Muscle of back (tissue), 13 donors: ENCODE measurements at places on chromosomes 12 and 14.

GRCh38 chr14:51211149-51211548, 28.9 kb upstream of the TMX1 start:
- peak; percentile 14 for DNase-seq

- peak; percentile 78 for DNase-seq
Observed at GRCh38 chr14:71734885-71735284, 197.3 kb upstream of the RGS6 start.

- no peak for DNase-seq
Observed at GRCh38 chr12:106552228-106552627, 30.6 kb upstream of the RFX4 start.

DNA sequence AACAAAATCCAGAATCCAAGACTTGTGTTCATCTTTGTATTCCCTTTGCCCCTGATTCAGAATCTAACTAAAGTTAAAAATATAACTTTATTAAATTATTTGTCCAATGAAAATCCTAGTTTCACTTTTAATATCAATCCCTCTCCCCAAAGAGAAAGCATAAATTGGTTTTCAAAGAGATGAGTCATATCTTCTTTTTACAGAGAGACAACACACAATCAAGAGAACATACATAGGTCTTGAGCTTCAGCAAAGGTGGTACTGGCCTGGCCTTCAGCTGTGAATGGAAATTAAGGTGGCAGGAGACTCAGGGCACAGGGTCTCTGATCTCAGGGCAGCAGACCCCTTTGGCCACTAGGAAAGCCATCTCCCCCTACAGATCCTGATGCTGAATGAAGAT, 4.3 kb upstream of the ASCL1 start:
- no peak for DNase-seq

DNA sequence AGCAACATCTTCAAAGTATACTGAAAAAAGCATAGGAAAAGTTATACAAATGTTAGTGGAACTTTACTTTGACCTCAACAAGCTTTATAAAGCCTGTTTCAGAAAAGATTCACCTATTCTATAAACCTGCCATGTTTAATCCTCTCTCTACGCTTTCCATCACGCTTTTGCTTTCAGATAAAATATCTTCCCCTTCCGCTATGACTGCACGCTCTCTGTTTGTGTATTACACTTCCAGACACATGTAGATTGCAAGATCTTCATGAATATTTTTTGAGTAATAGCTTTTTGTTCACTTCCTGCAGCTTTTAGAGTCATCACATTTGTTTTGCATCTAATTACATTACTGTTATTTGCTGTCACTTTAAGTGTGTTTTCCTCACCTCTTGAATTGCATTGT, 271.4 kb downstream of the RASSF9 start:
- no peak for DNase-seq

- peak; percentile 14 for DNase-seq
Observed at GRCh38 chr14:33714527-33715226, 236.2 kb downstream of the EGLN3 start.

- DNase-seq: peak; percentile 53
Observed at GRCh38 chr12:232731-233614, 19.0 kb upstream of the SLC6A12 start.

GRCh38 chr14:98890556-98891340, 381.2 kb downstream of the BCL11B start:
- DNase-seq: no peak

GRCh38 chr12:91687052-91688017, 458.3 kb downstream of the BTG1 start:
- DNase-seq: no peak

- DNase-seq: no peak
Observed at GRCh38 chr12:45131506-45131905, 80.6 kb upstream of the DBX2 start.

DNA sequence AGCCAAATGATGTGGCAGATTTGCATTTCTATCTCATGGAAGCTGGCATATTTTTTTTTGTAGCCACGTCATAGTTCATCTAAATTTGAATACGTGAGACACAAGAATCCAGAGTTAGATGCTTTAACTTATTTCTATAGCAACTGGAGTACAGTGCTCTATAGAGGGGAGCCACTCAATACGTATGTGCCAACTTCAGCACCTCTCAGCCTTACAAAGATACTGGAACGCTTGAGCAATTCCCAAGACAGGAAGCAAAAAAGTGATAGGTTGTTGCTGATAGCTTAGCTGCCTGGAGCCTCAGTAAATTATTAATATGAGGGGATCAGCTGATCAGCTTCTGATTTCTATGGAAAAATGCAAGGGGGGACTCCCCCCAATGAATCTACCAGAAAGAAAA, 24.1 kb upstream of the PELI2 start:
- DNase-seq: no peak

DNA sequence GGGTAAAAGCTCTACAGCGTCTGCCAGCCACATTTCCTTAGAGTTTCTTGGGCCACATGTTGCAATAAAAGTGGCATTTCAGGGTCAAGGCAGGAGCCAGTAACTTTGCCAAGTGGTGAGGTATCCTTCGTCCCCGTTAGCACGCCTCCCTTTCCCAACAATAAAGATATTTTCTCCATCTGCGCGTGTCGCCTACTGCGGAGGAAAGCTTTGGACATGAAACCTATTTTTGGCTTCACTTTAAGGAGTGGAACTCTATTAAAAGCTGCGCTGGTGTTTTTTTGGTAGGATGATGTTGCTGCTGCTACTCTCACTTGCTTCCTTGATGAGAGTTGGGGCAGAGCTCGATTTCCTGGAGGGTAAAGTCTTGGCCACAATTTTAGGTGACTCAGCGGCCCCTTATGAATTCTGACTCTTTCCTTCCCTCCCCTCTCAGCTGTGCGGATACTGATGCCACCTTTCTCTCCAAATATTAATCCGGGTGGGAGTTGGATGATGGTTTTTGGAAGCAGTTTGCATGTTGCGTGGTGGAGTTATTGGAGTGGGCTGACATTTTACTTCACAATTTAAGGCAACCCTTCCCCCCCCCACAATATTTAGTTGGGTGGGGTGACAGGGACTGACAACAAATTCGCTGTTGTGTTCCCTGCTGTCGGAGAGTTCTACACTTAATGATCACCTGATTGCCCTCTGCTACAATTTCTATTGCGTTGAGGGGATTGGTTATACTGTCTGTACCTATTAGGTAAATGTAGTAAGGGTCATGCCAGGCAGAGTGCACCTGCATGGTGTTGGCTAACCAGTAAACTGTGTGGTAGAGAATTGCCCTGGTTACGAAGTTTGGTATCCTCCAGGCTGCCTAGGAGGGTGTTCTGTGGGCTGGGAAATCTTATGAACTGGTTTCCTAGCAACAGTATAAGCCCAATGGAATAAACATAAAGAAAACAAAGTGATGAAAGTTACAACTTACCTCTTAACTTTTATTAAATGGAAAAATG, 1.1 kb downstream of the CCDC91 start:
- DNase-seq: peak; percentile 16

DNA sequence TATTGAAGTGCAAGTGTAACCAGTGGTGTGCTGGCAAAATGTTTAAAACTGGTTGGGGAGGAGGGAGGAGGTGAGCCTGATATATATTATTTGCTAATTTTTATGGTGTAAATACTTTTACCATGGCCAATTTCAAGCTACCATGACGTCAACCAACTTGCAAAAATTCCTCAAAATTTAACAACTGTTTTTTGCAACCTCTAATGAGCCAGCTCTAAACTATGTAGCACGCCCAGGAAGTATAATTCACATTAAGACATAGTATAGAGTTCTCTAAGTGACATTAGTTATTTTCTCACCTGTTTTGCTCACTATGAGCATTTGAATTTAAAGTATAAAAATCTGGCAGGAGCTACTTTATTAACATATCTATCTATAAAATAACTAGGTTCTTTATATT, 41.4 kb downstream of the ATL1 start:
- DNase-seq: no peak

DNA sequence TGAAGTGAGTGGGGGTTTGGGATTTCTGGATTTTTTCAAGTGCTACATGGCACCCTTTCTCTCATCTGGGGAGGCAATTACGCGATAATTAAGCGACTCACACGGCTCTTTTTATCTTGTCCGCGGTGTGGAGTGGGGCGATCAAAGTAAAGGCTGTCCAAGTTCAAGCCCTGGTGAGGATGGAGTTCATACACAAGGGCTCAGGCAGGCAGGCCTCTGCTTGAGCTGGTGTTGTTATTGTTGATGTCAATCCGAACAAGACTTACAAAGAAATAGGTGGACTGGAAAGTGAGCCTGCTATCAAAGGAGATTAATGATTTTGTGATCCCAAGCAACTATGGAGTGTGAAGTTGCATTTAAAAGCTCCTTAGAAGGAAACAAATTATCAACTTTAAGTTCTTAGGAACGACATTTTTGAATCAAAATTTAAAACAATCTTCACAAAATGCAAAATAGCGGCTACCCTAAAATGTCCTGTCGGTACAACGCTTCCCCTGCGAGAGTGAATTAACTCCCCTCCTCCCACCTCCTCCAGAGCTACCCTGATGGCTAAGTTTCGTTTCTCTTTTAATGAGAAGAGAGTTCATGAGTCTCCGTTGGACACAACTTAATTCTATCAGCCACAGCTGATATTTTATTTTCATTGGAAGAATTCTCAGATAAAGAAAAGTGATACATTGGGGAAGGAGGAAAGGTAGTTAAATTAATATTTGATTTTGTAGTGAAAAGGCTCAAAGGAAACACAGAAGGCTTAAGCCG, 5.9 kb downstream of the FOXA1 start:
- DNase-seq: no peak

DNA sequence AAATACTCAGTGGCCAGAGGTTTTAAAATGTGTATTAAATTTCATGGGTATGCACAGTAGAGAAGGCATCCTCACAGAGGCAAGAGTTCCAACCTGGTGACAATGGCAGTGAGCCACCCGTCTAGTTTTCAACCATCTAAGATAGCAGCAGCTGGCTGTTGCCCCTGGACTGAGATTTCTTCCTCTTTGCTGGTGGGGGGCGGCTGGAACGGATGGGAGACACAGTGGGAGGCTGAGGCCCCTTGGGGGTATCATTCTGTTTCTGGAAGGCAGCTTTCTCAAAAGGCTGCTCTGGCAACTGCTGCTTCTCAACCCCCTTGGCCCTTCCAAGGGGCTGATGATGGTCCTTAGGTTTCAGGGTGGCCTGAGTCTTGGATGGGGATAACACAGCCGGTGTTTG, 1.0 kb upstream of the IFFO1 start:
- DNase-seq: no peak

- DNase-seq: no peak
Observed at GRCh38 chr14:89447182-89447944, 30.3 kb upstream of the FOXN3 start.

- peak; percentile 46 for DNase-seq
Observed at GRCh38 chr12:5200278-5201087, 156.8 kb downstream of the KCNA5 start.

DNA sequence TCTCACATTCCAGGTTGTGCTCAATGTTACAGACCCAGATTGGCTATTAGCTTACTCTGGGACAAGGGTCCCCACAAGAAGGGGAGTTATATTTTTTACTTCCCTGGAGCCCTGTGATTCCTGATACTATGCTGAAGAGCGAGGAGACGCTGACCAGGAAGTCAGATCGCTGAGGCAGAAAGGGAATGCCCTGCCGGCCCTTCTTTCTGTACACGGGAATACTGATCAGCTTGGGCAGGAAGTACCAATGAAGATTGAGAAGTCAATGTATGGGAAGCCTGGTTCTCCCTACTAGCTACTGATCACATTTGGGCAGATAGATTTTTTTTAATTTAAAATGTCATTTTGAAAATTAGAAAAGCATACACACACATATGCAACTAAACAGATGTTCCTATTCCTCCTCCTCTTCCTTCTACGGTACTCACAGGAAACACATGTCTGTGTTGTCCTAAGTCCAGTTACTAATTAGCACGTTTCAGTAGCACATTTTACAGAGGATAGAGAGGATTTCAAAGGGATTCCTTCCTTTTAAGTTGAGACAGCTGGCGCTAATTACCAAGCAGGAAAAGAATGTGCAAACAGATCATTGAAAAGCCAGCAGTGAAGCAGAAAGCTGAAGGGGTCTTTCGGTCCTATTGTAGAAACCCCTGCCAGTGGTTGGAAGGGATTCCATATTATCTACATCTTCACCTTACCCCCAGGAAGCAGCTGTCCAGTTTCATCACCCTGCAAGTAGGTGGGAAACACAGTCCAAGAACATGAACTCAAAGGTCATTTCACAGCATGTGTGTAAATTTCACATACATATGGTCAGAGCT, 292.4 kb downstream of the DUSP6 start:
- peak; percentile 7 for DNase-seq

GRCh38 chr14:94761997-94762377, 7.9 kb downstream of the GSC start:
- DNase-seq: no peak

GRCh38 chr14:92675421-92675820, 73.0 kb downstream of the LGMN start:
- DNase-seq: no peak

DNA sequence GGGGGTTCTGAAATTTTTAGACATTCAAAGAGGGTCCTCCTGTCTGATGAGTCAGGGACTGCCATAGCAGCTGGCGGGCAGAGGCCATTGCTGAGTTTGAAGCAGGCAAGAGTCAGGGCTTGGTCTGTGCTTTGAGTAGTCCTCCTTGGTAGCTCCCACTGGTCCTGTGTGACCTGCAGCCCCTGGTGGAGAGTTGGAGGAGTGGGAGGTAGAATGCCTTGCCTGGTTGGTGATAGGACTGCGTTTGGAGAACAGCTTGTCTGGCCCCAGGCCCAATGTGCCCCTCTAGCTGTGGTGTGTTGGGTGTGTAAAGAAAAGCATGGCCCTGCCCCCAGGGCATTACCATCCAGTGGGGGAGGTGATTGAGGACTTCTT, 116.7 kb downstream of the BEGAIN start:
- DNase-seq: no peak

- DNase-seq: no peak
Observed at GRCh38 chr14:50222055-50222613, 9.2 kb downstream of the SOS2 start.

GRCh38 chr12:69469854-69470188, 367 bp upstream of the FRS2 start:
- no peak for DNase-seq

DNA sequence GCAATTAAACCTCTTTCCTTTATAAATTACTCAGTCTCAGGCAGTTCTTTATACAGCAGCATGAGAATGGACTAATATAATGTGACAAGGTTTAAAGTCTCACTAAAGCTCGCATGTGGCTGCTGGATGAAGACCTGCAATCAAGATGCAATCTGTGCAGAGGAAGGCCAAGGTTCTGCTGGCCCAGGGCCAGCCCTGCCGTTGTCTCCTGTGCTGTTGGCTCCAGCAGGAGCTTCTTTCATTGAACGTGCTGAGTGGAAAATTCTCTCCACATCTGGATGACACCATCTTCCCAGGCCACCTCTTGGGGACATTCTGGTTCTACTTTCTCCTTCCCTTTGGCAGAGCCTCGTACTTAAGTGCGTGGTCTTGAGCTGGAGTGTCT, 742.2 kb downstream of the VRK1 start:
- DNase-seq: peak; percentile 51

DNA sequence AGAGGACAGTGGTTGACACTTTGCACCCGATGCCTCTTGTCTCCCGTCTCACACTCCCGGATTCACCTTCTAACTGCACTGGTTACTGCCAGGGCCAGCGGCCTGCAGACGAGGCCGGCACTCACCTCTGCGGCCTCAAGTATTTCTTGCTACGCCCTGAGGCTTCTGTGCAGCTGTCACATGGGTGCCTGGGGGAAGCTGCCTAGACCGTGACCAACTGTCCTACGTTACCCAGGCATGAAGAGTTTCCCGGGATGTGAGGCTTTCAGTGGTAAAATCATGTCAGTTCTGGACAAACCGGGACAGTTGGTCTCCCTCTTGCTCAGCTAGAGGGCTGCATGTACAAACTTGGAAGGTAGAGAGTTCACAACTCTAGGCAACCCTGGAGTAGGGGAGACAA, 274.5 kb downstream of the GLT1D1 start:
- DNase-seq: peak; percentile 13
